ENCODE measurements at places on chromosomes 2 and 18. TPM values are rescaled to one million over a fixed set of nuclear protein-coding genes. Genes with fewer than 3 reads are reported as not detected.

HNMT gene
- total RNA-seq = 64.9 TPM

SH3BP4 gene
- total RNA-seq = 19.9 TPM

UGT1A7 gene
- 55.3 TPM for total RNA-seq

RGPD4 gene
- not detected for total RNA-seq

ANXA4 gene
- 33.3 TPM for total RNA-seq

TTC31 gene
- total RNA-seq = 16.9 TPM

RAB27B gene
- total RNA-seq = 1.5 TPM

- H3K4me1 ChIP-seq = no peaks in the 10 kb centered on the region
- no peak overlapping the region for H3K27ac ChIP-seq
- H3K36me3 ChIP-seq = no peaks in the 10 kb centered on the region
- no peak overlapping the region for H3K4me3 ChIP-seq
- H3K27me3 ChIP-seq = no peaks in the 10 kb centered on the region
Measured at GRCh38 chr2:32780961-32781360, 153.1 kb downstream of the TTC27 start.

DNA sequence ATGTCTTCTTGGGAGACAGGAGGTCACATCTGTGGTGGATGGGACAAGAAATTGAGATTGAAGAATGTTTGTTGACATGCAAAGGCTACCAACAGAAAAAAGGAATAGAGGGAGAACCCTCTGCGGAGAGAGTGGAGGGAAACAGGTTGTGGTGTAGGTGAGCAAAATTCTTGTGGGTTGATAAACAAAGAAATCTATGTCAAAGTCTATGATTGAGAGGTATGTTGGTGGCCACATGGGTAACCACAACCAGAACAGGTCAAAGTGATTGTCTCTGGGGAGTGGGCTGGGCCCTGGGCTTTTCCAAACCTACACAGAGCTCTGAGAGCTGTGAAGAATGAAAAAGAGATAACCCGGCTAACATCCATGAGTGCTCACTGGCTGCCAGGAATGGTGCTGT is 62.8 kb upstream of the NCK2 start:
- H3K27me3 ChIP-seq = no peaks in the 10 kb centered on the region
- no peak overlapping the region for H3K4me3 ChIP-seq
- no peak for DNase-seq
- H3K4me1 ChIP-seq = no peaks in the 10 kb centered on the region
- H3K27ac ChIP-seq = no peak overlapping the region
- no peaks in the 10 kb centered on the region for H3K36me3 ChIP-seq

GRCh38 chr2:17190527-17190926 is 327.7 kb downstream of the RAD51AP2 start:
- H3K36me3 ChIP-seq = no peaks in the 10 kb centered on the region
- H3K27ac ChIP-seq = no peak overlapping the region
- no peak overlapping the region for H3K4me3 ChIP-seq
- DNase-seq = no peak
- H3K27me3 ChIP-seq = no peaks in the 10 kb centered on the region
- no peaks in the 10 kb centered on the region for H3K4me1 ChIP-seq

DNA sequence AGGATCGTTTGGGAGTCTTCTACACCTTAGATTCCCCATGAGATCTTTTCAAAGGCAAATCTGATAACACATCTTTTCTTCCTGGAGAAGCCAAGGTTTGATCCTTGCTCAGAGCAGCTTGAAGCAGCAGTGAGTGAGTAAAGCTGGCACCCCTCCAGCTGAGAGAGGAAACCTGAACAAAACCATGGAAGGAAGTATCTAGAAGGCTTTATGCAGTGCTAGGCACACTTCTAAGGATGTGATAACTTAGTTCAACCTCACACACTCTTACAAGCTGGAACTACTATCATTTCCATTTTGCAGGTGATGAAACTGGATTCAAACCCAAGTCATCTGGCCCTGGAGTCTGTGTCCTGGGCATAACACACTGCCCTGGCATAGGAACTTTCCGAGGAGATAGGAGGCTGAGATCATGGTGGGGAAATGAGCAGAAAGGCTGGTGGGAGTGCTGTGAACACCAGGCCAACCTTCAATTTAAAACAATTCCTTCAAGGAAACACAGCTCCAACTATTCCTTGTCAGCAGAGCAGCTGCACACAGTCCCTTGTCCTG is 71.2 kb downstream of the CTAGE1 start:
- H3K4me3 ChIP-seq = no peak overlapping the region
- peaks cover 23% of the 10 kb centered on the region for H3K27me3 ChIP-seq
- peaks cover 22% of the 10 kb centered on the region for H3K4me1 ChIP-seq

DNA sequence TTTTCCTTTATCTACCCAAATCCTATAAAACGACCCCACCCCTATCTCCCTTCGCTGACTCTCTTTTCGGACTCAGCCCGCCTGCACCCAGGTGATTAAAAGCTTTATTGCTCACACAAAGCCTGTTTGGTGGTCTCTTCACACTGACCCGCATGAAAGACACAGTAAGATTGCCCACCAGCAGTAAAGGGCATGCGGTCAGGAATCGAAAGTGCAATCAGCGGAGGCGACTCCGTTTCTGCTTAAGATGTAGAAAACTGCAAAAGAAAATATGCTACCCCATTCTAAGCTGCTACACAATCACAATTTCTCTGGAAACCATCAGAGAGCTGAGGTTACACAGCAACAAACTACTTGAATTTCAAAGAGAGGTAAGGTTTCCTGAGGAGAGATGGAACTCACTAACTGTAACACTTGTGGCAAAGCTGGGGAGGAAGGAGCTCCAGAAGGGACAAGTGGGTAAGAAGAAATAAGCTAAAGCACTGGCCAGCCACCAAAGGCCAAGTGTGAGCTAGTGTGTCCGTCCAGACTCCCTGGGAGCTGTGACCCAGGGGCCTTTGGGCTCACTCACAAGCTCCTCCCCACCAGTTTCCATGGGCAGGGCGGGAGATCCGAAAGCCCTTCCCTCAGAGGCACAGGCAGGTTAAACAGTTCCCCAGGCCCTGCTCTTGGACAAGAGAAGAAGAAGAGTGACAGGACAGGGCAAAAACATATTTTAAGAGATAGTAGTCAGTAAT is 72.8 kb upstream of the TGFA start:
- no peaks in the 10 kb centered on the region for H3K4me1 ChIP-seq
- no peak for DNase-seq
- no peak overlapping the region for H3K4me3 ChIP-seq
- H3K27me3 ChIP-seq = no peaks in the 10 kb centered on the region
- no peaks in the 10 kb centered on the region for H3K36me3 ChIP-seq

DNA sequence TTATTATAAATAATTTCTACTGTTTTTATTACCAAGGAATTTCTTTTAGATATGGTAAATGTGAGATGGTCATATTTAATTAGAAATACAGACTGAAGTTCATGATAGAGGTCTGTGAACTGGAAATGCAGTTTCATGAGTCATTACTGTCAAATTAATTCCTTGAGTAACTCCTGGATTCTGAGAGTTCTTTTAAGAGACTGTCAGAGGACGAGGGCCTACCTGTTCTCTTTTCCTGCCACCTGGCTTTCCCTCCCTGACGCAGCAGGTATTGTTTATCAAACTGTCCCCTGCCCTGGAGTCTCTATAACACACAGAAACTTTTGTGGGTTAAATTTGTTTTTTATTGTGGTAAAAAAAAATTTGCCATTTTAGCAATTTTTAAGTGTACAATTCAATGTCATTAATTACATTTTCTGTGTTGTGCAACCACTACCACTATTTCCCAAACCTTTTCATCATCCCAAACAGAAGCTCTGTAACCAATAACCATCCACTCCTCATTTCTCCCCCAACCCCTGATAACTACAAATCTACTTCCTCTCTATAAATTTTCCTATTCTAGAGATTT is 142.6 kb downstream of the DIS3L2 start:
- H3K27ac ChIP-seq = no peak overlapping the region
- no peak overlapping the region for H3K4me3 ChIP-seq
- no peaks in the 10 kb centered on the region for H3K36me3 ChIP-seq
- no peaks in the 10 kb centered on the region for H3K4me1 ChIP-seq

- no peak for DNase-seq
- no peaks in the 10 kb centered on the region for H3K36me3 ChIP-seq
- no peak overlapping the region for H3K4me3 ChIP-seq
Measured at GRCh38 chr2:64013053-64013452, 6.2 kb downstream of the VPS54 start.

GRCh38 chr2:134283661-134284060 is 29.8 kb downstream of the MGAT5 start:
- H3K27me3 ChIP-seq = no peaks in the 10 kb centered on the region
- no peak for DNase-seq
- H3K36me3 ChIP-seq = no peaks in the 10 kb centered on the region
- H3K4me3 ChIP-seq = no peak overlapping the region
- H3K27ac ChIP-seq = no peak overlapping the region

- peaks cover 6% of the 10 kb centered on the region for H3K4me1 ChIP-seq
- H3K27ac ChIP-seq = no peak overlapping the region
- H3K27me3 ChIP-seq = no peaks in the 10 kb centered on the region
Measured at GRCh38 chr18:32439802-32440201, 30.9 kb downstream of the GAREM1 start.

GRCh38 chr18:61856678-61857077 is 36.1 kb downstream of the RNF152 start:
- H3K27me3 ChIP-seq = no peaks in the 10 kb centered on the region
- H3K4me1 ChIP-seq = no peaks in the 10 kb centered on the region
- no peak overlapping the region for H3K4me3 ChIP-seq
- H3K27ac ChIP-seq = no peak overlapping the region

DNA sequence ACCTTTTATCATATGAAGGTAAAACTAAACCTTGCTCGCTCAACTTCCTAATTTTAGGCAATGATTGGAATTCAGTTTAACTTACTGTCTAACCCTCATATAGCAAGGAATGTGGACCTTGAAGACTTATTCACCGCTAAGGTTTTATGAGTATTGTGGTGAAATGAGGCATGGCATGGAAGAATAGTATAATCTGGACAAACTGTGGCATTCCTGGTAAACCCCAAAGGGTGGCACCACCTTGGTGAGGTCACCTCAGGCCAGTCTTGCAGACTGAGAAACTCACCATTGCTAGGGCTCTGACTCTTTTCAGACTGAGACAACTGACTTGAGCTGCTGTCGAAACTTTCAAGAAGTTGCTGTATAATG is 51.1 kb upstream of the EHBP1 start:
- no peak overlapping the region for H3K4me3 ChIP-seq
- DNase-seq = no peak
- no peaks in the 10 kb centered on the region for H3K4me1 ChIP-seq
- H3K27ac ChIP-seq = no peak overlapping the region
- no peaks in the 10 kb centered on the region for H3K27me3 ChIP-seq

DNA sequence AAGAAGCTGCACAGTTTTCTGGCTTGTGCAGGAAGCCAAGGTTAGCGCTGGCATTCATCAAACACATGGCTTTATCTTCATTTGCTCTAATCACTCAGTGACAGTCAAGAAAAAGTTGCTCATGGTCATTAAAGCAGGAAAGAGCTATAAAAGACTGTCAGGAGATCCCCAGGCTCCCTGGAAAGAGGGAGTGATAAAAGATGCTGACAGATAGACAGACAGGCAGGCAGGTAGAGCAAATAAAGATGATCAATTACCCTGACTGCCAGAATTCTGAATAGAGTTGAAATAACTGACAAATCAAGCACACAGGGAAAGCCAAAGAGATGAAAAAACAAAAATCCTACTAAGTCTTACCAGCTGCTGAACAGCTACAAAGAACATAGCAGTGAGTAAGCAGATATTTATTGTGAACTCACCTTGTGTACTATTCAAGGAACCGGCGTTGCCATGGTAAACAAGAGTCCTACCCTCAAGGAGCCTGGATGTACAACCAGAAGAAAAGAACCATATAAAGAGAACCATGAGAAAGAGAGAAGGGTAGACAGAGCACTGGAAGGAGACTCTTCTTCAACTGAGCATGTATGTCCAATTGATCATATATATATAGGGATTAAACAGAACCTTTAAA is 68.0 kb downstream of the RNF152 start:
- H3K27me3 ChIP-seq = no peaks in the 10 kb centered on the region
- H3K4me3 ChIP-seq = no peak overlapping the region
- no peaks in the 10 kb centered on the region for H3K36me3 ChIP-seq
- no peak overlapping the region for H3K27ac ChIP-seq

DNA sequence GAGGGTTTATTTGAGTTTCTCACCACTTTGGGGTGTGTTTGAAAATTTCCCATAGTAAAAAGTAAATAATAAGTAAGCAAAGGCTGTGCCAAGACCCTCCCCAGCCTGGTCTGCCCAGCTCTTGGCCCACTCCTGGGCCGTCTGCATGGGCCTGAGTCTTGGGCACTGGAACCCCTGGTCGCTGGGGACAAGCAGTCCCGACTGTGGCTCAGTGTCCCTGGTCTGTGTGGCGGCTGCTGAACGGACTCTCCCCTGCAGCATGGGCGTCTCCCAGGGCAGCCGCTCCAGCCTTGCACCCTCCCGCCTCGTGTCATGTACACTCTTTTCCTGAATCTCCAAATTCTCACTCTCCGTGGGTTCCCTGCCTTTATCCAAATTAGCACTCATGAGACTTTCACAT is 7.2 kb upstream of the ASPRV1 start:
- H3K27ac ChIP-seq = no peak overlapping the region
- peaks cover 14% of the 10 kb centered on the region for H3K4me1 ChIP-seq
- no peak for DNase-seq
- H3K4me3 ChIP-seq = no peak overlapping the region
- H3K27me3 ChIP-seq = no peaks in the 10 kb centered on the region

DNA sequence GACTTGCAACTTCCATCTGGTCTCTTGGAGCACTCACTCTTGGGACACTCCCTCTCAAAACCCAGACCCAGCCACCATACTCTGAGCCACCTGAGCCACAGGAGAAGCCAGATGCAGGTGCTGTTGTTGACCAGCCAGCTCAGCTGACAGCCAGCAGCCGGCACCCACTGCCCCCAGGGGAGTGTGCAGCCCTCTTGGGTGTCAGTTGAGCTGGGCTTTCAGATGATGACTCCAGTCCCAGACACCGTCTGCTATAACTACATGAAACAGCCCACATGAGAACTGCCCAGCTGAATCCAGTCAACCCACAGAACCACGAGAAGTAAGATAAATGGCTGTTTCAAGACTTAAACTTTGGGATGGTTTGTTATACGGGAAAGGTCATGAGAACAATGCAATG is 10.7 kb upstream of the IGFBP2 start:
- H3K4me1 ChIP-seq = no peaks in the 10 kb centered on the region
- no peaks in the 10 kb centered on the region for H3K27me3 ChIP-seq

GRCh38 chr2:55926974-55927373 is 3.4 kb upstream of the EFEMP1 start:
- no peaks in the 10 kb centered on the region for H3K36me3 ChIP-seq
- H3K27ac ChIP-seq = no peak overlapping the region
- DNase-seq = no peak
- peaks cover 44% of the 10 kb centered on the region for H3K27me3 ChIP-seq
- H3K4me3 ChIP-seq = no peak overlapping the region

Measured in transverse colon (tissue), 4 donors.